Epithelial cell of prostate (primary cell): ENCODE measurements at places on chromosomes 7 and 10.

DNA sequence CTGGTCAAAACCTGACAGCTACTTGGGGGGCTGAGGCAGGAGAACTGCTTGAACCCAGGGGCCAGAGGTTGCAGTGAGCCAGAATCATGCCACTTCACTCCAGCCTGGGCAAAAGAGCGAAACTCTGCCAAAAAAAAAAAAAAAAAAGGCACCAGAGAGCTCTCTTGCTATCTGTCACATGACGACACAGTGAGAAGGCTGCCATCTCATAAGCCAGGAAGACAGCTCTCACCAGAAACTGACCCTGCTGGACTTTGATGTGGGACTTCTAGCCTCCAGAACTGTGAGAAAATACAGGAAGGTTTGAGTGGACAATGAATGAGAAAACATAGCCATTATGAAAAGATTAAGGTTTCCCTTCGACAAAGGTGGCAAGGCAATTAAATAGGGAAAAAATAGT lies 51.1 kb upstream of the KCNIP2 start:
- DNase-seq, result no peak

- DNase-seq, result no peak
Measured at GRCh38 chr7:45888185-45888992, at the start of gene IGFBP1. IGFBP1 (plus strand) TSS chr7:45888488; CDS start chr7:45888653, 165 bp downstream.

DNA sequence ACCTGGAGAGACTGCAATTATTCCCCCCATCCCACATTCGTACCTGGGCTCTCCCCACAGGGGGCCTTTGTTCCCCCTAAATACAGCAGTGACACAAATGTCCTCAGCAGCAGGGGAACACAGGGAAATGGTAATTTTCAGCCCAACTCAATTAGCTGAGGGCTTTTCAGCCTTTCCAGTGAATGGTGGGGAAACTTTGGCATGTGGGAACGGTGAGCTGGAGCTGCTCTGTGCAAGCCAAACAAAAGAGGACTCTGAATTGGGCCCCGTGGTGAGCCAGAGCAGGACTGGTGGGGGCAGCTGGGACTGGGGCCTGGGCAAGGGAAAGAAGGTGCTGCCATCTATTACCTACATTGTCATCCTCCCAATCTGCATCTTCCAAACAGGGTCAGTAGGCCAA lies 51.0 kb downstream of the FBXW4 start:
- no peak for DNase-seq

- no peak for DNase-seq
Measured at GRCh38 chr7:23242935-23243334, 3.6 kb upstream of the GPNMB start.

GRCh38 chr10:3776796-3777571 lies 8.0 kb downstream of the KLF6 start:
- no peak for DNase-seq
